ENCODE measurements at places on chromosomes 6 and 20.
A peak's percentile ranks its signal among the peaks of the same experiment; 100 is the strongest.

DNA sequence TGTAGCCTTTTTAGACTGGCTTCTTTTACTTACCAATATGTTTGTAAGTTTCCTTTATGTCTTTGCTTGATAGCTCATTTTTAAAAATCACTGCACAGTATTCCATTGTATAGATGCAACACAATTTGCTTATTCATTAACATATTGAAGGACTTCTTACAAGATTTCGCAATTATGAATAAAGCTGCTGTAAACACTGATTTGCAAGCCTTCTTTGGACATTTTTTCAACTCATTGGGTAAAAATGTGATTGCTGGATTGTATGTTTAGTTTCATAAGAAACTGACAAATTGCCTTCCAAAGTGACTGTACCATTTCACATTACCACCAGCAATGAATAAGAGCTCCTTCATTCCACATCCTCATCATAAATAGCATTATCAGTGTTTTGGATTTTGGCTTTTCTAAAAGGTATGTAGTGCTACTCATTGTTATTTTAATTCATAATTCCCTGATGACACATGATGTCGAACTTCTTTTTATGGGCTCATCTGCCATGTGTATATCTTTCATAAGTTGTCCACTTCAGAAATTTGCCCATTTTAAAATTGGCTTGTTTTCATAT is 80.7 kb downstream of the TFAP2B start:
- peak; percentile 65 for DNase-seq

DNA sequence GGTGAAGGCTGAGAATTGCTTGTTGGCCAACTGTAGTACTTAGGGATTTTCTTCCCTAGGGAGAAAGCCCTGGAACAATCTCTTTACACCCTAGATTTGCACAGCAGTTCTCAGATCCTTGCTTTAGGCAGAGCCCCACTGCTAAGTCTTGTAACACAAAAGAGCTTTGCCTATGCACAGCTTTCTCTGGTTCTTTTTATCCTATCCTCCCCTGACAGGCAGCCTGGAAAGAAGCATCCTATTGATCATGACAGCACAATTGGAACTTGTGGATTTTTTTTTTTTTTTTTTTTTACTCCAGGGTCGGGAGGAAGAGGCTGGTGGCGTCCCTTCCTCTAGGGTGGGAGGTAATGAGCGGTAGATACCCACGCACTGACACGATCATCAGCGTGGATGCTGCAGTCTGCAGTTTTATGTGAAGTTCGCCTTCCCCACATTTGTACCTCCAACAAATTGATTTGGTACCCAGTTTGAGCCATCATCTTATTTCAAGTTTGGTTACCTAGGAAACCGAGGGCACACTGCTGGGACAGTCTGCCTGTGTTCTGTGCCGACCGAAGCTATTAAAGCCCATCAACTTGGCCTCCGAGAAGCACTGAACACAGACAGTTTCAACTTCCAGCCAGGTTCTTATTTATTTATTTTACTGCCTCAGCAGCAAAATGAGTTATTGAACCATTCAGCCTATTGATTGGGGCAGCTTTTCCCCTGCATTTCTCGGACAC is 110.1 kb downstream of the NRN1 start:
- no peak for DNase-seq

DNA sequence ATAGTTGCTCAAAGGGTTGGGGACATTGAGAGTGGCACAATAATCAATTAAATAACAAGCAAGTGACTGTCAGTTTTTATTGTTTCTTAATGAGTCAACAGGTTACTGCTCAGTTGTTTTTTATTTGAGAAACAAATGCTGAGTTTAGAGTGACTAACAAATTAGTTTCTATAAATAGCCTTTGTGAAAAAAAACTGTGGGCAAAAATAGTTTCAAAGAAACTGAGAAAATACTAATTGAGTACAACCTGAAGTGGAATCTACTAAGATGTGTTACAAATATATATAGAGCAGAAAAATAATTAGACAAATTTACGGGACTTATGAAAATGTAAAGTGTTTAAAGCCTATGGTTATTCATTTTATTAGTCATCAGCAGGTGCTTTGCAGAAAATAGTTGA is 22.3 kb downstream of the BEND6 start:
- DNase-seq = no peak

GRCh38 chr6:113381959-113382358 is 475.2 kb upstream of the MARCKS start:
- DNase-seq = no peak

- DNase-seq = no peak
Measured at GRCh38 chr6:15875797-15876196, 213.0 kb upstream of the DTNBP1 start.

- no peak for DNase-seq
Measured at GRCh38 chr6:78829407-78829806, 37.9 kb upstream of the IRAK1BP1 start.

DNA sequence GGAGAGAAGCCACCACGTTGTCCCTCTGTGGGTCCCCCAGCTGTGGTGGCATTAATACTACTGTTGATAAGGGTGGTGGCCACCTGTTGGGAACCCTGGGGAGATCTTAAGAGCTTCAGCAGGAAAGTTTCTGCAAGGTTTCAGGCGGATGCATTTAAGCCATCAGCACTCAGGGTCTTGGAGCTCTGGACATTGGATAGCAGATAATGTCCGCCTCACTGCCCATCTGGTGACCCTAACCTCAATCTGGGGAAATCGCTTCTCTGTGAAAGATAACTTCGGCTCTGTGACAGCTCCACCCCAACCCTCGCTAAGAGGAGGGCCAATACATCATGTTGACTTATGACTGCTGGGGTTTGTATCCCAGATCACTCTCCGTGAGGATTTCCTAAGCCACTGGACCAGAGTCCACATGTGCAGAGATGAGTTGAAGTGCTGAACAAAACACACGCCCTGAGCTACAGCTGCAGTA is 92.9 kb downstream of the FOXC1 start:
- no peak for DNase-seq

Data from HS-27A (cell line).